Stimulated activated CD4-positive, alpha-beta T cell treated with anti-CD3 and anti-CD28 coated beads, Interleukin-15, amount 100 ng/mL, for 1 hour (primary cell): ENCODE measurements at places on chromosomes 12 and 14.

DNA sequence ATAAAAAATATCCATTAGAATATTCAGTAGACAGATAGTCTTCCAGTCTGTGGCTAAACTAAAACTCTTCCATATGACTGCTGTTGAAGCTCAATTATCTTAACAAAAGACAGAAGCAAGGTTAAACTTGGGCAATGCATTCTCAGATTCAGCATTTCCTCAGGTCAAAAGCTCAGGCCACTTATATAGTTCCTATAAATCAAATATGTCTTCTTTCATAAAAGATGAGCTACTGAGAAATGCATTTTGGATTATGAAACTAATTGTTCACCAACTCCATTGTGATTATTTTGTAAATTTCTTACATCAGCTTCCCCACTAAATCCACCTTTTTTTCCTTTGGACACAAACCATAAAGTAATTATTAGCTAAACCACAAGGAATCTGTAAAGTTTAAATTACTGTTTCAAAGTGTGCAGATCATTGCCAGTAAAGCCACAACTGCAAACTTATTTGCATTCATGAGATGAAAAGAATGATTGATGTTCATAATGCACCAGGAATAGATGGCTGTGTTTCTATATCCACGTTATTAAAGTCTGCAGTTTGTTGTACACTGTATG, 224.4 kb downstream of the FBXL14 start:
- DNase-seq, result no peak

- no peak for DNase-seq
Measured at GRCh38 chr12:50569876-50570275, 65.1 kb downstream of the DIP2B start.

DNA sequence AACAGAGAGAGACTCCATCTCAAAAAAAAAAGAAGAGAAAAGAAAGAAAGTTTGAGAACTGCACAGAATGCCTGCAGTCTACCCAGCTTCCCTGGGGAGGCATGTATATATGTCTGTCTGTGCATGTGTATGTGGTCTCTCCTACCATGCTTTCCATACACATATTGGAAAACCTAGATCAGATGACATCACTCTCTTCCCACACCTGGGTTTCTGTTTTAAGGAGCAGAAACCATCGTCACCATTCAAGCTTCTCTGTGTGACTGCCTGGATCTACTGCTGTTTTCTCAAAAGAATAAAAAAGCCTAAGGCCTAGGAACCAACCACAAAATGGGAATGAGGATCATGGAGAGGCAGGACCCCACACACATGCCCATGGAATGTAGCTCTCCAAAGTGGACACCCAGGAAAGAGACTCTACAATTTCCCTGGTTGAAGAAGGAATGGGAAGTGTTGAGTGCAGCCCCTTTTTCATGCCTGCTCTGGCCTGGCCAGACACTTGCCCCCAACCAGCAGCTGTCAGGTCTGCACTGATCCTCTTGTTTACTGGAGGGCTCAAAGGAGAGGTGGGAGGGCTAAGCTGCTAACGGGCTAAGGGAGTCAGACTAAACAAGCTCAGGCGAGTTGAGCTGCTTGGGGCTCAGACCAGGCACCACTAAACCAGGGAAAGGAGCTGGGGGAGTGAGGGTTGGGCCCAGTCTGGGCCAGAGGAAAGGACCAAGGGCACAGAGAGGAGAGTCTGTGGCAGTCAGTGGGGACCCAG, 7.7 kb upstream of the PCK2 start:
- DNase-seq, result no peak

GRCh38 chr12:4857472-4858291, 52.0 kb upstream of the KCNA1 start:
- DNase-seq, result peak; percentile 46

- DNase-seq, result no peak
Measured at GRCh38 chr14:95272057-95272456, 47.7 kb downstream of the CLMN start.

DNA sequence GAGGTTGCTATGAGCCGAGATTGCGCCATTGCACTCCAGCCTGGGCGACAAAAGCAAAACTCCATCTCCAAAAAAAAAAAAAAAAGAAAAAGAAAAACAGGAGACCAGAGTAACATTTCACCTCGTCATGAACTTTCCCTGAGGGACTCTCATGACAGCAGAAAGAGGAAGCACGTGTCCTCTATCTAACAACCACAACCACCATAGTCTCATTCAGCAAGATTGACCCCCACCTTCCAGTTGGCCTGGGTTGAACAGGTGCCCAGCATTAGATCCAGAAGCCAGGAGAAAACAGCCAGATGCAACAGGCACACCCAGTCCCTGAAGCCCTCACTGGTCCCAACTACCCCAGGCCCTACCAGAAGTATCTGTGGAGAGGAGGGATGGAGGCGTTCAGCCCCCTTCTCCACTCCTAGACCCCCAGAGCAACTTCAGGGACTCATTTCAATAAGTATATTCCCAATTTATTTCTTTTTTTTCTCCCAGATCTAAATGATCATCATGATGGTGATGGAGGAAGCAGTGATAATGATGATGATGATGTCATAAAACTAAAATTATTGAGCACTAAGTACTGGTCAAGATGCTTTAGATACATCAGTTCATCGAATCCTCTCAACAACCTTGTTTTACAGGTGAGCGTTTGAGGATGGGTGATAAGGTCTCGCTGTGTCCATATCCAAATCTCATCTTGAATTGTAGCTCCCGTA, 235.0 kb downstream of the EFCAB11 start:
- no peak for DNase-seq

- no peak for DNase-seq
Measured at GRCh38 chr14:96192975-96193805, 11.4 kb upstream of the BDKRB2 start.

DNA sequence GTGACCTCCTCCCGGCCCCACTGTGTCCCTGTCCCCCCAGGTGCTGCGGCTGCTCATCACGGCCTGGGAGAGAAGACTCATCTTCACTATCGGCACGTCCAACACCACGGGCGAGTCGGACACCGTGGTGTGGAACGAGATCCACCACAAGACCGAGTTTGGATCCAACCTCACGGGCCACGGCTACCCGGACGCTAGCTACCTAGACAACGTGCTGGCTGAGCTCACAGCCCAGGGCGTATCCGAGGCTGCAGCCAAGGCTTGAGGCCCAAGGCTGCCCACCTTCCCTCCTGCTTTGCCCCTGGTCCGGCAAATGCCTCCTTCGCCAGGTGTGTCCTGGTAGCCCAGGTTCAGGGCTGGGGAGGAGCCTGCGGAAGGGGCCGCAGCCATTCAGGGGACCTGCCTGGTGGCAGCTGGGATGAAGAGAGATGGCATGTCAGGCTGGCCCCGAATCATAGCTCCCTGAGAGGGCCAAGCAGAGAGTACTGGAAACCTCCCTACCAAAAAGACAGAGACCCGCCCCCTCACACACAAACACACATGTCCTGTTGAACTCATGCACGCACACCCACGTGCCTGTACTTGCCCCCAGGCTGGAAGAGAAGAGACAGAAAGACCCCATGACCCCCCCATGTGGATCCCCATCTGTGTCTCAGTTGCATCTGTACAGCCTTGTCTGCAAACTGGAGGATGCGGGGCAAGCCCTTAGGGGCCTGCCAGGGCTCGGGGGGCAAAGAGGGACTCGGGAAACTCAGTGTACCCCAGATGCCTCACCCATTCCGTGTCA, 38.7 kb downstream of the RASAL1 start:
- DNase-seq, result no peak

DNA sequence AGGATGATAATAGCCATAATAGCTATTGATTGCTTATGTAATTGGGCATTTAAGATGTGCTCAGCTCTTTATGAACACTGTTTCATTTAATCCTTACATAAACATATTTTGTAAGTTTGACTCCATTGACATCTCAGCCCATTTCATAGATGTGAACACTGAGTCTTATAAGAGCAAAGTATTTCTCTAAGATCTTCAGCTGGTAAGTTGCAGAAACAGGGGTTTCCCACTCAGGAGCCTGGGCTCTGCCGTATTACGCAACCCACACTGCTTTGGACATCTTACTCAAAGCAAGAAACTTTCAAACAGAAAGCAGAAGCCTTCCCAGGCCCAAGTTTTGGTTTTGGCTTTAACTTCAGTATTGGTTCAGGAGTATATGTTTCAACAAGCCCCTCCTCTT, 705.1 kb downstream of the MED13L start:
- no peak for DNase-seq

GRCh38 chr14:103552011-103552845, 10.2 kb downstream of the BAG5 start:
- DNase-seq, result no peak
